ENCODE measurements at places on chromosomes 3 and 15.
A peak's percentile ranks its signal among the peaks of the same experiment; 100 is the strongest.

GRCh38 chr3:74636981-74637380 lies 22.5 kb upstream of the CNTN3 start:
- no peak for DNase-seq

DNA sequence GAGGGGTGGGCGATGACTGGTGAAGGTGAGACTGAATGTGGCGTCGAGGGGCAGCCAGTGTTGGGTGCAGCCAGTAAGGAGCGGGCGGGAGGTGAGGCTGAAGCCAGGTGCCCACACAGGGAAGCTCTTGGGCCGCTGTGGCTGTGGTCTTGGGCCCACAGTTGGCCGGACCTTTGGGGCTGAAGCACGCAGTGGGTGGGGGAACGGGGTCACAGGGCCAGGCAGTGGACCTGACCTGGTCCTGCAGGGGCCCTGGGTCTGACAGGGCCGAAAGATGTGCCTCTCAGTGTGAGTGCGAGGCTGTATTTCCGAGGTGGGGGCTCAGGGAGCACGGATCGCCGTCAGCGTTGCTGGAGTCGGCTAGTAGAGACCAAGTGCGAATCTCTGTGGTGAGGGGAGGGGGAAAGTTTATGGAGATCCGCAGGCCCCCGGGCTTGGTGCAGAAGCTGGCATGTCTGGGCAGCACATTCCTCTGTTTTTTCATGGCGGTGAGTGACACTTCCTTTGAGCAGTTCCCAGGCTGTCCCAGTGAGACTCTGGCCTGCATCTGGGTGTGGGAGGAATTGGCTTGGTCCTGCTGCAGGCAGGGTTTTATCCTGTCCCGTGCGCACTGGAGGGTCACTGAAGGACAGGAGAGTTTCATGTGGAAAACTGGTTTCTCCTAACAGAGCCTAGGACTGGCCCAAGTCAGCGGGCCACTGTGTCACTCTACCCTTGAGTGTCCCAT lies 100.8 kb downstream of the TMEM266 start:
- no peak for DNase-seq

GRCh38 chr15:43208052-43209002 lies 12.5 kb downstream of the EPB42 start:
- DNase-seq: no peak

DNA sequence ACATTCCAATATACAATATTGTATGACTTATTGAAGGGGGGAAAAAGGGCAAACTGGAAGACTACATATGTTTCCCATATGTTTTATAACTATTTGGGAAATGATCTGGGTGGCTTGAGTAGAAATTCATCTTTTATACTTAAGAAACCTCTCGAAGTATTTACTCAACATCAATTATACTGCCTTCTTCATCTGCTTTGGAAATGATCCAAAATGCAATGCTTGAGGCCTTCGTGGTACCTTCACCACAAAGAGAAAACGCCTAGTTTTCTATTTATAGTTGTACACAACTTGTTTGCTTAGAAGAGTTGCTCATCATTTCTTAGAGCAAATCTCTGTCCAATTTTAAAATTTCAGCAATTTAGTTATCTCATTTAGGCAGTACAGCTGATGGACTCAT lies 18.8 kb downstream of the ACKR4 start:
- no peak for DNase-seq

DNA sequence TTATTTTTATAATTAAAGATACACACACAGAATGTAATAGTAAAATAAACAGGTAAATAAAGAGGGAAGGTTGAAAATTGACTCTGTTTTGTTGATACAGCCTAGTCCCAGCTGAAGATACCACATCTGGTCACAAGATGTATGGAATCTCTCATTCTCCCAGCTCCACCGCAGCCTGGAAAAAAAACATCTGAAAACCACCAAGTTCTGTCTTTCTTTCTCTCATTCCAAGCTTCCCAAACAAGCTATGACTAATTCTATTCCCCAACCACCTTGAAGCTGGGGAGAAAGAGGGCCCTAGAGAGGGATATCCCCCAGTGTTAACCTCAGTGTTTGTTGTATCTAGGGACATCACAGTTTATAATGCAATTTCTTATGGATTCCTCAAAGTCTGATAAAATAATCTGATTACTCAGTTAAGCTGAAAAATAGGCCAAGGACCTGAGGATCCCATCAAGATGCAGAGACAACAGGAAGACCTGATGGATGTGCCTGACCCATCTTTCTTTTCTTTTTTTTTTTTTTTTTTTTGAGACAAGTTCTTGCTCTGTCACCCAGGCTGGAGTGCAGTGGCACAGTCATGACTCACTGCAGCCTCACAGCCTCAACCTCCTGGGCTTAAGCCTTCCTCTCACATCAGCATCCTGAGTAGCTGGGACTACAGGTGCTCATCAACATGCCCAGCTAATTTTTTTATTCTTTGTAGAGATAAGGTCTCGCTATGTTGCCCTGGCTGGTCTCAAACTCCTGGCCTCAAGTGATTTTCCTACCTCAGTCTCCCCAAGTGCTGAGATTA lies 38.1 kb downstream of the SRGAP3 start:
- no peak for DNase-seq

DNA sequence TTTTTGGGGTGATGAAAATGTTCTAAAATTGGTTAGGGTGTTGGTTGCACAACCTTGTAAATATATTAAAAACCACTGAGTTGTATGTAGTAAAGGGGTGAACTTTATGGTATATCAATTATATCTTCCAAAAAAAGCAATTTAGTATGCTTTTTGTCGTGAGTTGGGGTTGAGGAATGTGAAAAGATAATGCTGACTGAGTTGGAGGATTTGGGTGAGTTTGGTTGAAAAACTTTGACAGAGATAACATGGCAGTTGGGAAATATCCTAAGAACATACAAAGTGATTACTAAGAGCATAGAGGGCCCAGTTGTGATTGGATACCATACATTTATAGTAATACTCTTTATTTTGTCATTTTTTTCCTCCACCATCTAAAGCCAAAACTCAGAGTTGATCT lies 33.6 kb downstream of the HMG20A start:
- DNase-seq: no peak

GRCh38 chr15:44009038-44009437 lies 182.2 kb downstream of the WDR76 start:
- DNase-seq: no peak

DNA sequence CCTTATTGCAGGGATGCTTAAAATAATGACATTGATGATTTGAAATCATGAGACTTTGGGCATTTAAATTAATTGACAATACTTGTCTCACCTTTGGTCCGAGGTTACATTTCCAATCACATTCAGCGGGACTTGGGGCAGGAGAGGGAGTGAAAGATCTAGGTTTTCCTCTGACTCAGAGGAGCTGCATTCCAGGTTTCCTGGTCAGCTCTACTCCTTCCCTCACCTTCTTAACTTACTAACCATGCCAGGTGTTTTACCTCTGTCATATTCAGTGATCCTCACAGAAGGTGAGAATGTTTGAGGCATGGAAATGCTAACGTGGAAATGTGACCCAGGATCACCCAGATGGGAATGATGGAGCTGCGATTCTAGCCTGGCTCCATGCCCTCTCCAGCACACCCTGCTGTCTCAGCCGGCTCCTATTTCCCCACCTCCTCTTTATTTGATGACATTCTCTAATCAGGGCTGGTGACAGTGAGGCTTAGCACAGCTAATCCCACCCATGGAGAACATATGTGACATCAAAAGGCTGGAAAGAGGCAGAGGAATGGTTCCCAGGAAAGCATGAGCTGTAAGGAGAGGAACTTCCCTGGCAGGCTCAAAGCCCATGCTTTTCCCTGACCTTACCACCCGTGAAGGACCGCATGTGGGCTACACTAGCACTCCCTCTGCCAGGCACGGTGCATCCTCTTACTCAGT lies 38.7 kb downstream of the THSD4 start:
- no peak for DNase-seq

- DNase-seq: no peak
These were observed 19.2 kb downstream of the KLF13 start for GRCh38 chr15:31345606-31346366.

DNA sequence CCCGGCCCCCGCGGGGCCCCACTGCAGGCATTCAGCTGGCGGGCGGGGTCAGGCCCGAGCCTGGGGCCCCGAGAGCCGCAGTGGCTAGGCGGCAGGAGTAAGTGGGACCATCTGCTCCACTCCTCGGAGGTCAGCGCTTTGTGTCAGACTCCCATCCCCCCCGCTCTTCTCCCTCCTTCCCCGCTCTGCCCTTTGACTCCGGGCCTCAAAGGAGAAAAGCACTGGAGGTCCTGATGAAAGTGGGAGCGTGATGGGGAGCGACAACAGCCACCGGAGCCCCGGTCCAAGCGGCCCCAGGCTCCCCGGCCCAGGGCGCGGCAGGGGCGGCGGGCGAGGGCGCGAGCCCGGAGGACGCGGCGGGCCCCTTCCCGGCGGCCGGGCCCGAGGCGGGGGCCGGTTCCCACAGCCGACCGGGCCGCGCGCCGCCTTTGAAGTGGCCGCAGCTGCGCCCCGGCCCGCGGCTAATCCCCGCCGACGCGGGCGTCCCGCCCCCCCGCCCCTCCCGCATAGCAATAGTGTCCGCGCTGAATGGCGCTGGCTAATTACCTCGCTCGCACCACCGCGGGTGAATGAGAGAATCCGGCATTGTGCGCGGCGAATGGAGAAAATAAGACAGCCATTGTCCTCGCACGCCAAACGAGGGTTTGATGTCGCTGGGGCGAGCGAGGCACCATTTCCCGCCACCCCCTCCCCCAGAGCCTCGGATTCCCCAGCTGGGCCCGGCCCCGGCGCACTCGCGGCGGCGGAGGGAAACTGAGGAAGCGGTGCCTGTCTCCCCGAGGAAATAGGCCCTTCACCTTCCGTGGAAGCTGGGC lies 22.4 kb downstream of the IGDCC3 start:
- peak; percentile 24 for DNase-seq

DNA sequence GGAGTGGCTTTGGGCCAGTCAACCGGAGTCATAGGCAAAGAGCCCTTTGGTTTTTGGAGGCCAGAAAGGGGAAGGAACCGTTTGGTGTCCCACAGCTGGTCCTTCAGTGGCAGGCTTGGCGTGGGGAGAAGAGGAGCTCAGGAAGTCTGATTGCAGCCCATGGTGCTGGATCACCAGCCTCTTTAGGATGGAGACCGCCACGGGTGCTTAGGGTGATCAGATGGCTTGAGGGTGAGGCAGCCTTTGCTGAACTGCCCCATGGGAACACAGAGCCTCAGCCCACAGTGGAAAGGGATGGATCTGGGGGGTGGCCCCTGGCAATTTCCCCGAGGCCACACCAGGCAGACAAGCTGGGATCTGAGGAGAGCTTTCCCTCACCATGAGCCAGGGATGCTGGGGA lies 38.6 kb upstream of the TOPBP1 start:
- no peak for DNase-seq

GRCh38 chr15:23038726-23039142 lies 635 bp downstream of the TUBGCP5 start:
- no peak for DNase-seq

DNA sequence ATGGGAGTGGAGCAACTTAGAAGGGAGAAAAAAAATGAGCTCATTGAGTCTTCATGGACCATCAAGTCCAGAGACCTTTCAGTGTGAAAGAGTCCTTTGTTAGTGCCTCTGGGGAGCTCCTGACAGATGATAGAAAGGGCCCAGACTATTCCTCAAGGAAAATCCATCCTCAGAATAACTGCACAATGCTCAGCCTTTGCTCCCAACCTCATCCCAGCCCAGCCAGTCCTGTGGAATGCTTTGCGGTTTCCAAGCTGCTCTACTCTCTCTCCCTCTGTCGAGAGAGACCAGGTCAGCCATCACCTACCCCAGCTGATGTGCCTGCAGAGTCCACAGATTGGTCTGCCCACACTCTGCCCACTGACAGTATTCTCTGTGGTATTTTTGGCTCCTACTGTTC lies 406.2 kb downstream of the MFSD1 start:
- DNase-seq: no peak

GRCh38 chr3:57538465-57538864 lies 5.7 kb downstream of the DNAH12 start:
- DNase-seq: no peak

GRCh38 chr3:103963599-103963998 lies 1403.1 kb upstream of the ALCAM start:
- DNase-seq: no peak

GRCh38 chr3:170528726-170529125 lies 57.1 kb downstream of the SLC7A14 start:
- no peak for DNase-seq

- DNase-seq: no peak
These were observed 14.9 kb downstream of the SERPINI1 start for GRCh38 chr3:167750272-167750971.

DNA sequence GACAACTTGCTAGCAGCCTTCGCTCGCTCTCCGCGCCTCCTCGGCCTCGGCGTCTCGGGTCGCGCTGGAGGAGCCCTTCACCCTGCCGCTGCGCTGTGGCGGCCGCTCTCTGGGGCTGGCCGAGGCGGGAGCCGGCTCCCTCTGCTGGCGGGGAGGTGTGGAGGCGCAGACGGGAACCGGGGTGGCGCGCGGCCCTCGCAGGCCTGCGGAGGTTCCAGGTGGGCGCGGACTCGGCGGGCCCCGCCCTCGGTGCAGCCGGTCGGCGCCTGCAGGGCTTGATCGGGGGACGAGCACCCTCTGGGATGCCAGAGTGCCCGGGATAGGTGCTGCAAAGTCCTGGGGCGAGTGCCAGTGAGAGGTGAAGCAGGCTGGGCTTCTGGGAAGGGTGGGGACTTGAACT lies 989.9 kb downstream of the ROBO2 start:
- DNase-seq: no peak

DNA sequence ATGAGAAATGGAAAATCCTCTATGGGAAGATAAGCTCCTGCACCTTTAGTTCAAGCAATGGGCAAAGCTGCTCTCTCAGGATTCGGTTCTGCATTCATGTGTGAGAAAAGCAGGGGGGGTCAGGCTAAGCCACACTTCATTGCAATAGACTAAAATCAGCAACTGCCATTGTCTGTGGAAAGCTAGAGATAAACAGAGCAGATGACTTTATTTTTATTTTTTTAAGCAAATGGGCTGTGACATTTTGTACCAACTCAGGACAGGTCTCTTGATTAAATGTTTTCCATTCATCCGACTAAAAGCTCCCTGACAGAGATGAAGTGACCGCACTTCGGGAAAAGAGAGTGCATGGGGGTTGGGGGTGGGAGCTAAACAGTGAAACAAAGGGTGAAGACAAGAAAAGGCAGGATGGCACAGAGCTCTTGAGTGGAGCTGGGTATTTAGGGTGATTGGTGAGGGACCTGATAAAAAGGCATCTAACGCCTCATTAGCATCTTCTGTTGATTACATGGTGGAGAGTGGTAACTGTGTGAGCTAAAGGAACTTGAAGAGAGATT lies 987.4 kb downstream of the TUSC7 start:
- DNase-seq: no peak

DNA sequence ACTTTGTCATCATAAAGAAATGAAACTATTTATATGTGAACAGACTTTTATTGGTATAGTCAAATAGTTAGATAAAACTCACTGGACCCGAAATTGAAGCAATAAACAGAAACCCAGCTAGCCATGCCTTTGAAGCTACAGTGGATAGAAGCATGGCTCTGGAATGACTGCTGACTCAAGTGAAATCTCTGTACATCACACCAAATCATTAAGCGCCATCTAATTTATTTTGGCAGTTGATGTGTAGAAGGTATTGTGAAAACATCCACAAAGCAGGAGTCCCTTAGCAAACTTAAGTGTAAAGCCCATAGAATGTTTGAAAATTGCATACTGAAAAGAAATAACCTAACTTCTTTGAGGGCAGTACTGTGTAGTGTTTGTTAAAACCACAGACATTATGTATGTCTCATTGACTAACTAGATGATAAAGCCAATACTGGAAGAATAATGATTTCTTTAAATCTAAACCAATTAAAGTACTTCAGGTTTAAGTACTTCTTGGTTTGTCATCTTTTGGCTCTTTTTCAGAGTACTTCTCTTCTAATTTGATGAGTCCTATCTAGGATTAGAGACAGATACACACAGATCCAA lies 42.8 kb upstream of the FBXL22 start:
- DNase-seq: no peak

- no peak for DNase-seq
These were observed 20.1 kb upstream of the GSK3B start for GRCh38 chr3:120114376-120114775.

- no peak for DNase-seq
These were observed 101.8 kb downstream of the SNRK start for GRCh38 chr3:43388175-43388574.
